ENCODE measurements at places on chromosomes 4 and X.
A peak's percentile ranks its signal among the peaks of the same experiment; 100 is the strongest.

- no peak for DNase-seq
These were observed 44.6 kb upstream of the TMEM164 start for GRCh38 chrX:109958266-109958665.

DNA sequence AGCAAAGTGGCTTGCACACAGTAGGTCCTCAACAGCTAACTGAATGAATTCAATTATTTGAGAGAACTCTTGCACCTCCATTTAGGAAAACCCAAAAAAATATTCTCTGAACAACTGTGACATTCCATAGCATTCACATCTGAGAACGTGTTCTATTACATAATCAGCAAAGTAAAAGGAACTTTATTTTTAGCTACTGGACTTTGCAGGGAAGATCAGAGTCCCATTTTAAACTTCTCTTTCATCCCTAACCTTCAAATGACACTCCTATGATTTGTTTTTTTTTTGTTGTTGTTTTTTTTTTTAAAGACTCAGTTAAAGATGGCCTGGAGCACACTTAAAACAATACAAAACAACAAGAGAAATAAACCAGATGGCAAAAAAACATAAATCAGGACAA lies 30.9 kb downstream of the RAI2 start:
- no peak for DNase-seq

DNA sequence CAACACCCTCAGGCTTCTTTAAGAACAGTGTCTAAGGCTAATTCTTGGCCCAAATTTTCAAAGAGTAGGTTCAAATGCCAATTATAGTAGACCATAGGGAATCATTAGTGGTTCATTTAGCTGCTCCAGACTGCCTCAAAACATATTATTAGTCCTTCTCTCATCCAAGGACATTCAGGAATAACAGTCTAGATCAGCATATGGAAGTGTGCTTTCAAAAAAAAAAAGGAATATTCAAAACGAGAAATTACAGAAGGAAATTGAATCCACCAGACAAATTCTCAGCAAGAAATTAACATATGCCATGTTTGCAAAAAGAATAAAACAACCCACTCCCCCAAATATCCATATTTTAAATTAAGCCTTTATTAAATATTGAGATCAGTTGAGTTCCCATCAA lies 293.1 kb downstream of the SMARCA1 start:
- DNase-seq = no peak

GRCh38 chr4:76292730-76293129 lies 13.8 kb upstream of the STBD1 start:
- no peak for DNase-seq

DNA sequence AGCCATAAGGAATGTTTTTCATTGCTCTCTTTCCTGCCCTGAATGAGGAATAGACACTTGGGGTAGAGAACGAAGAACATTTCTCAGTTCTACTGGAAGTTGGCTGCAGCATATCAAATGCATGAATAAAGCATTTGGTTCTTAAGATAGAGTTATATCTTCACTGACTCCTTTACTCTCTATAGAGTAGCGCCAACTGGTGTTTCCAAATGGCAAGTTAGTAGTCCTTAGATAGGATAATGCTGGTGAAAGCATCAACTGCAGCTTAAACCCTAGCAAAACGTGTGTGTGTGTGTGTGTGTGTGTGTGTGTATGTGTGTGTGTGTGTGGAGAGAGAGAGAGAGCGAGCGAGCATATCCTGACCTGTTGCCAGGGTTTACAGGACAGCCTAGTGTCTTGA lies 62.2 kb upstream of the FRMPD4 start:
- no peak for DNase-seq

DNA sequence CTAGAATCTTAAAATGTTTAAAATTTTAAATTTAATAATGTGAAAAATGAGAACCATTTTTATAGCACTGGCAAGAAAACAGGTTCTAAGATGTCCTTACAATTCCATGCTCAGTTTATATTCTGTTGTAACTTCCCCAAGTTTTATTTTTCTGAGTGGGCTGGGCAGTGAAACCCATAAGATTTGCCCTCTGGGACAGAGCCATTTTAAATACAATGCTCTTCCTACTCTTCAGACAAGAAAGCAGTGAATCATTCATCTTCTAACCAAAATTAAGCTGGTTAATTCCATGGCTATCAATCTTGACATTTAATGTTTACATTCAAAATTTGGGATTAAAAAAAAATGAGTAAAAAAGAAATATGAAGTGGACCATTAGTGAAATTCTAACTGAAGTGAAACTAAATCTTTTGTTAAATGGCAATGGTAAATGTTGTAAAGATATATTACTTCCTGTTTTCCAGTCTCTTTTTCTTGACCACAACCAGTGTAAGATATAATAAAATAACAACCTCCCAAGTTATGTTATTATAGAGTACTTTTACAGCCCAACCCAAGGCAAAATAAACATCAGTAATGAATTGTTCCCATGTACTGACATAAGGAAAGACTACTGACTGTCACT lies 37.2 kb upstream of the PTPN13 start:
- DNase-seq = no peak

GRCh38 chr4:23686169-23686897 lies 203.5 kb downstream of the PPARGC1A start:
- no peak for DNase-seq

GRCh38 chr4:38131371-38132091 lies 171.3 kb downstream of the PTTG2 start:
- DNase-seq = no peak

- no peak for DNase-seq
These were observed 131.3 kb downstream of the FAAH2 start for GRCh38 chrX:57417827-57418226.

DNA sequence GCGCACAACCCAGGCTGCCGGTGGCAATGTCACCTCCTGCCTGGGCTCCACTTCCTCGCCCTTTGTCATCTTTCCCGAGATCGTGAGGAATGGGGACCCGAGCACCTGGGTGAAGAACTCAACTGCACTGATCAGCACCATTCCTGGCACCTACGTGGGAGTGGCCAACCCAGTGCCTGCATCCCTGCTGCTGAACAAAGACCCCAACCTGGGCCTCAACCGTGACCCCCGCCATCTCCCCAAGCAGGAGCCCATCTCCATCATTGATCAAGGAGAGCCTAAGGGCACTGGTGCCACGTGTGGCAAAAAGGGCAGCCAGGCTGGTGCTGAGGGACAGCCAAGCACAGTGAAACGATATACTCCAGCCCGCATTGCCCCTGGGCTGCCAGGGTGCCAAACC lies 32.3 kb downstream of the BCORL1 start:
- no peak for DNase-seq

DNA sequence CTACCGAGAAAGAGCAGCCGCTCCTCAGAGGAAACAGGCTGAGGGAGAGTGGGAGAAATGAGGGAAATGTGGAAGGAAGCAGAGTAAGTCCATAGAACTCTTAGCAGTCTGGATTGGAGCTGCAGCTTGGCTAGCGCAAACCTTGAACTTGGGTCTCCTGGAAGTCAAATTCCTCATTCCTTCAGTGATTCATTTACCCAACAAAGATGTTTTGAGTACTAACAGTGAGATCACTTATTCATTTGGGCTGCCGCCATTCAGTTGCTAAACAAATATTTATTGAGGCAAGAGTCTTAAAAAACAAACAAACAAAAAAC lies 51.5 kb downstream of the SEL1L3 start:
- no peak for DNase-seq

DNA sequence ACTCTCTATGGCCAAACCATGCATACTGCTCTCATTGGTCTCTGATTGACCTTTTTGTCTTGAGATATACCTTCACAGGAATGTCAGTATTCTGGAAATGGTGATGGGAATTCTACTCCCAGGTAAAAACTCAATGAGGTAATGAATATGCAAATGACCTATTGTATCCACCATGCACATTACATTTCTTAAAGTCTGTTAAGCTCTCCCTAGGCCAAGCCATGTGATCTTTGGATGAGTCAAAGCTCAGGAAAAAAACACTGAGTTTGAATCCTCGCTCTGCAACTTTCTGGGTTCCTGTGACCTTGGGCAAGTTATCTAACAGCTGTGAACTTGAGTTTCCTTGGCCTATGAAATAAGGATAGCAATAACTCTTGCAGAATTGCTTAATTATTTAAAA lies 175.4 kb downstream of the PPP1R2C start:
- DNase-seq = no peak

- no peak for DNase-seq
These were observed 374.8 kb downstream of the MID1IP1 start for GRCh38 chrX:39176105-39176504.

DNA sequence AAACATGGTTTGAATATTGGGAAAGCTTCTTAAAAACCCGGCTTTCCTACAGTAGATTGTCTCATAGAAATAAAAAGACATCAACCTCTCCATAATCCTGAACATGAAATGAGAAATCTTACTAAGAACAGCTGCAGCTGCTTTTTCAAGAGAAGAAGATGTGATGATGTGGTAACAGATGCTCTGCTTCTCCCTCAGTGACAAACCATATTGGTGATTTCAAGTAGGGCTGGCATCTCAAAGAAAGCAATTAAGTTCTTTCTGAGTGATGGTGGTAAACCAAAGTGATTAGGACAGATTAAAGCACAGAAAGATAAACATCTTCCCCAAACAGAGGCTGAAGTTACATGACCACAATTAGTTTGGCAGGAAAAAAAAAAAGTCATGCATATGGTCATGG lies 1477.7 kb downstream of the RAPGEF2 start:
- DNase-seq = no peak

- no peak for DNase-seq
These were observed 14.1 kb downstream of the NOP14 start for GRCh38 chr4:2948895-2949781.

GRCh38 chr4:141133999-141134995 lies 1.0 kb upstream of the RNF150 start:
- peak; percentile 48 for DNase-seq

DNA sequence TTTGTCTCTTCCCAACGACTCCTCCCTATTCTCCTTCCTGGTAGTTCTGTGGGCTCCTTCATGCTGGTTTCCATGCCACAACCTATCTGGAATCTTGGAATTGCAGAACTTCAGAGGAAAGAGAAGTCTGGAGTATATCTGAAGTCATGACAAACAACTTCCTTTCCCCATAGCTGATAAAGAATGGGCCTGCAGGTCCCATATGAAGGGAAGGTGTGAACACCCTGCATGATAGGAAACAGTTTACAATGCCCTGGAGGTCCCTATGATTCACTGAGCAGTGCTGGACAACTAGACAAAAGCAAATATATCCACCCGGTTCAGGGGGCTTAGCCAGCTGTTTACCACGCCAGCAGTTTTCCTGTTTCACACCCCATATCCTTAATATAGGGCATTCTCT lies 19.4 kb downstream of the FAM9C start:
- DNase-seq = no peak

- DNase-seq = no peak
These were observed 6.7 kb upstream of the STOX2 start for GRCh38 chr4:183898456-183898855.

GRCh38 chrX:6225288-6225910 lies 3.3 kb downstream of the NLGN4X start:
- DNase-seq = no peak

DNA sequence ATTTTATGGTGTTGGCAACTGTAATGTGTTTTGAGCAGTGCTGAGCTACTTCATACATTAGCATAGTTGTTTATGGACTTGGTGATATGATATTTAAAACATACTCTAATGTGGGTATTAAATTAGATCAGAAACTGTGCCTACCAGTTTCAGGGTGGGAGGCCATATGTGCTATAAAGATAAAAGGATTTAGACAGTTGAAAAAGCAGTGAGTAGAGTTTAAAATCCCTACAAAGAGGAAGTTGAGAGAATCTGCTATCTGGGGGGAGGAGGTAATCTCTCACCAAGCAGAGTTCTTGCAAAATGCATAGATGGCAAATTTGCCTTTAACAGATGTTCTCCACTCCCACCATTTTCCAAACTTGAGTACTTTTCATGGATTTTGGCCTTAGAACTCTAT lies 154.5 kb downstream of the SPOCK3 start:
- DNase-seq = no peak

- DNase-seq = no peak
These were observed 14.3 kb downstream of the TEC start for GRCh38 chr4:48255072-48255958.

- DNase-seq = no peak
These were observed 100.0 kb downstream of the SLC2A9 start for GRCh38 chr4:9921326-9921725.

DNA sequence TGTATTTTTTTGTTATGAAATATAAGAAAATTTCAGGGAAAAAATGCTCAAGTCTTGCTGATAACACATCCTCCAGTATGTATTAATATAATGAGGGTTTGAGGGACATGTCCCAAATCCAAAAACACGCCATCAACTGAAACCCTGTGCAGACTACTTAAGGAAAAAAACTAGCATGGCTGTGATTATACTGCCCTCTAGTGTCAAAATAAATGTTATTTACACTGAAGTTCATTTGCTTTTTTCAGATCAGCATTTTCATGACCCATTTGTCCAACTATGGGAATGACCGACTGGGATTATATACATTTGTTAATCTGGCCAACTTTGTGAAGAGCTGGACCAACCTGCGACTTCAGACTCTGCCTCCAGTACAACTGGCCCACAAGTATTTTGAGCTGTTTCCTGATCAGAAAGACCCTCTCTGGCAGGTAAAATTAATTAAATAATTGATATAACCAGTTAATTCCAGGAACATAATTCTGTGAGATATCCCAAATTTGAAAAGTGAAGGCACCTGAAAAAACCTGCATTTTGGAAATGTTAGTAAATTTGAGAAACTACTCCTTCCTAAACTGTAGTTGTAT lies 128.5 kb downstream of the PRSS12 start:
- DNase-seq = peak; percentile 75

DNA sequence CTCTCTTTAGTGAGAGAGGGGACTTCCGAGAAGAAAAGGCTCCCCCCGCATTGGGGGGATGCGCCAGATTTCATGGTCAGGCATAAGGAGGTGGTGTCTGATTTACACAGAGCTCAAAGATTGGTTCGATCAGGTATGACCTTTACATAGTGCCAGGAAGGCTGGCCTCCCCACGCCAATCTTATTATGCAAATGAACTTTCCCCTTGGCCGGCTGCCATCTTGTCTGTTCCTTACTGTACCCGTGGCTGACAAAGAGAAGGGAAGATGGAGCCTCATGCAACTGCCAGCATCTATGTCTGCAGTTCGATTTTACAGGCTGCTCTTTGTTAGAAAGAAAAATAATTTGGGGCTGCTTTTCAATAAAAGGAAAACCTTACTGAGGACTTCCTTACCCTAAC lies 197.2 kb downstream of the GPM6A start:
- DNase-seq = no peak

- DNase-seq = no peak
These were observed 103.7 kb upstream of the SCML1 start for GRCh38 chrX:17633546-17633945.

- DNase-seq = peak; percentile 27
These were observed 186.2 kb upstream of the TBL1X start for GRCh38 chrX:9278475-9279233.

- DNase-seq = no peak
These were observed 985.8 kb downstream of the TRAM1L1 start for GRCh38 chr4:116099596-116099995.

DNA sequence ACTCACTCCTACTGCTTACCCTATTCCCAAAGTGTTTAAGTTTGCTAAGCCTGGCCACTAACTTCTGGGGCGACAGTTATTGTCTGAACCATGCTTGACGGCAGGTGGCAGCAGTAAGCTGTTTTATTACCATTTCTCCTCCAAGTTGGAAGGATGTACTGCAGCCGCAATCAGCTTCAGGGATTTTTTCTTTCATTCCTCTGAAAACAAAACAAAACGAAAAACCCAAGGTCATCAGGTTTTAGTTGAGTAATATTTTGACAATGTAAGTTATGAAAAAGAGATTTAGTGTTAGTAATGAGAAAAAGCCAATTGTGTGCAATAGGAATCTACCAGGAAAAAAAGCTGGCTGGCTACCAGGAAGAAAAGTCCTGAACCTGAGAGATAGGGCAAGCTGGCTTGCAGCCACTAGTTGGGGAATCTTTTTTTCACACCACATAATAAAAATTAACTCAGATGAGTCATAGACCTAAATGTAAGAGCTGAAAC lies 13.2 kb upstream of the RAB9B start:
- peak; percentile 71 for DNase-seq
